Fibroblast of skin of scalp (primary cell): ENCODE measurements at places on chromosomes 5 and 9.
A peak's percentile ranks its signal among the peaks of the same experiment; 100 is the strongest.

GRCh38 chr5:108531367-108532128 lies 149.7 kb upstream of the FBXL17 start:
- DNase-seq, result peak; percentile 68

DNA sequence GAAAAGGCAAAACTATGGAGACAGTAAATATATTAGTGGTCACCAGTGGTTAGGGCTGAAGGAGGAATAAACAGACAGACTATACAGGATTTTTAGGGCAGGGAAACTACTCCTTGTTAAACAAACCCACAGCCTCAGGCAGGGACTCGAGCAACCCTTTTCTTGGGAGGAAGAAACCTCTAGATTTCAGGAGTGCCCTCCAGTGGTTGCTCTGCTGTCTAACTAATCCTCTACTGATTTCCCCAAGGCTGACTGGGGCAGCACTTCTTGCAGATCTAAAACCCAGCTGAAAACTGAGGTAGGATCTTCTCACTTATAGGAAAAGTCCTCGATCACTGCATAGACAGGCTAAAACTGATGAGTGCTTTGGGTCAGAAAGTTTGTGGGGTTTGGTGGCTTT lies 176.8 kb downstream of the ISOC1 start:
- peak; percentile 32 for DNase-seq

GRCh38 chr9:87816036-87816435 lies 66.6 kb upstream of the SPATA31E1 start:
- DNase-seq, result peak; percentile 13

DNA sequence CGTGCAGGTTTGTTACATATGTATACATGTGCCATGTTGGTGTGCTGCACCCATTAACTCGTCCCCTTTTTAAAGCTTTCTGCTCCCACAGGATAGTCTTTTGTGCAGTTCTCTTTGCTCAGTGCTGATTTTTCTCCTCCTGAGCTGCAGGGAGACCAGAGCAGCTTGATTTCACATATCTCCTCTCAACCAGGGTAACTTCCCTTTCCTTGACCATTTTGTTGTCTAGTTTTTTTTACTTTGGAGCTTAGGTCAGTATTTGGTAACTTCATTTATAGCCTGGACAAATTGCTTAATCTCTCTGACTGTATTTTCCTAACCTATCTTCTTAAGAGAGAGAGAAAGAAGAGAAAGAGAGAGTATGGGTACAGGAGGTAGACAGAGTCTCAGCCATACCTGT lies 137.1 kb upstream of the ZNF366 start:
- DNase-seq, result no peak

DNA sequence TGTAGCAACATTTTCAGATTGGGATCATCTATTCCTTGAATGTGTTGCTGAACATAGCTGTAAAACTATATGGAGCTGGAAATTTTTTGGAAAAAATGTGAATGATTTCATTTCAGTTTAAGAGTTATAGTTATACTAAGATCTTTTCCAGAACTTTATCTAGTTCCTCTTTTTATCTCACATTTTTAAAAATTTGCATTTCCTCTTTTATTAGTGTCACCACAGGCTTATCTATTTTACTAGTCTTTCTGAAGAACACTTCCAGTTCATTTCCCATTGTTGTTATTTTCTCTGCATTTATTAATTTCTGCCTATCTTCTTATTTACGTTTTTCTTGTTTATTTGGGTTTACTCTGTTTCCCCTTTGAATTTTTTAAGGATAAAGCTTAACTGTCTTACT lies 46.0 kb upstream of the FSTL4 start:
- no peak for DNase-seq

- DNase-seq, result no peak
These were observed 58.3 kb downstream of the SEMA4D start for GRCh38 chr9:89439571-89439970.

- DNase-seq, result no peak
These were observed 881 bp upstream of the B4GALT1 start for GRCh38 chr9:33167972-33168461.

DNA sequence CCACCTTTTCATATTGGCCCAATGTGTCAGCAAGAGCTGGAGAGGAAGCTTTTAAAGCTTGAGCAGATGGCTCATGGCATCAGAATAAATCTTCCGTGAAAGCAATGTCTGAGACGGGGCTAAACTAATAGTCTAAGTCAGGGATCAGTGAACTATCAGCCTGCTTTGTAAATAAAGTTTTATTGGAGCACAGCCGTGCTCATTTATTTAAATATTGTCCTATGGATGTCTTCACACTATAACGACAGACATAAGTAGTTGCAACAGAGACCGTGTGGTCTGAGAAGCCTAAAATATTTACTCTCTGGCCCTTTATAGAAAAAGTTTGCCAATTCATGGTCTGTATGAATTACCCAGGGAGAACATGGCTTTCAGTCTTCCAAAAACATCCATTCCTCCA lies 85.6 kb upstream of the SLC44A1 start:
- no peak for DNase-seq

GRCh38 chr5:74401946-74402320 lies 238.6 kb downstream of the ENC1 start:
- DNase-seq, result no peak

DNA sequence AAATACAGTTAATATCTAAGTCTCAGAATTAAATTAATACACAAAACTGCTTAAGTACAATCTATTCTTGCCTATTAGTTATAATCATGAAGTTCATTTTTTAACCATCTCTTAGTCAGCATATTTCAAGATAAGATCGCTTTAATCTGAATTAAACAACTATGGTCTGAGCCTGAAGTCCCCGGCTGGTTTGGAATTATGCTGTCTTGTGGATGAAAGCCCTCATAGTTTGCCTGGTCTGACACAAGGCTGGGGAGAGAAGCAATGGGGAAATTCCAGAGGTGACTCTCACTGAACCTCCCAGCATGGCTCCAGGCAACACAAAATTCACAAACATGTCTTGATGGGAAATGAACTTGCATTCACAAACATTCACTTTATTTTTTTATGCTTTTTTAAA lies 28.0 kb upstream of the GRAMD2B start:
- peak; percentile 88 for DNase-seq

GRCh38 chr9:98146101-98146991 lies 27.3 kb upstream of the TRIM14 start:
- no peak for DNase-seq

- DNase-seq, result no peak
These were observed 32.4 kb upstream of the SLC25A51 start for GRCh38 chr9:37936376-37936775.

DNA sequence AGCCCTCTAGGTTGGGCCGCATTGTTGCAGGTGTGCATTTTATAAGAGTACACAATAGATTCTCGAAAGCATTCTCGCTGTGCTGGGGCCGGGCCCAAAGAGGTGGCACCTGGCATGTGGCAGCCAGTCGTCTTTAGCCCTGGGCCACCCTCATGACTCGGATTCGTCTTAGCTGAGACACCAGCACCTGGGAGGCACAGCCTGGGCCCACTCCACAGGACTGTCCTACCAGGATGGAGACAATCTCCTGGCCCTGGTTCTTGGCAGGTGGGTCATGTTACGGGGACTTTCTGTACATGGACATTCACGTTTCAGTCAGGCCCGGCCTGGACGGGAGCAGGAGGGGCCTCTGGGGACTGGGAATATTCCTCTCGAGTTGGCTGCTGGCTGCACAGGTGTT lies 212.5 kb downstream of the FANCC start:
- no peak for DNase-seq

DNA sequence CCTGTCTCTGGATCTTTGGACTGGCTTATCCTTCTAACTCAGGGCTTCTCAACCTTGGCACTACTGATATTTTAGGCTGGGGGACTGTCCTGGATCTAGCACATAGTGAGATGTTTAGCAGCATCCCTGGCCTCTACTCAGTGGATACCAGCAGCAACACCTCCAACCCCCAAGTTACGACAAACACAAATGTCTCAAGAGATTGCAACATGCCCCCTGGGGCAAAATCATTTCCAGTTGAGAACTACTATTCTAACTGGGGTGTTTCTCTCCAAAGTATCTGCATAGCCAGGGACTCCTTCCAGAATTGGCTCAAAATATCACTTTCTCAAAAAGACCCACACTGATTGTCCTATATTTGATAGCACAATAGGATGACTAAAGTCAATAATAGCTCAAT lies 7.2 kb upstream of the TLR4 start:
- DNase-seq, result no peak

- no peak for DNase-seq
These were observed 98.8 kb upstream of the RAPGEF1 start for GRCh38 chr9:131838530-131839280.

DNA sequence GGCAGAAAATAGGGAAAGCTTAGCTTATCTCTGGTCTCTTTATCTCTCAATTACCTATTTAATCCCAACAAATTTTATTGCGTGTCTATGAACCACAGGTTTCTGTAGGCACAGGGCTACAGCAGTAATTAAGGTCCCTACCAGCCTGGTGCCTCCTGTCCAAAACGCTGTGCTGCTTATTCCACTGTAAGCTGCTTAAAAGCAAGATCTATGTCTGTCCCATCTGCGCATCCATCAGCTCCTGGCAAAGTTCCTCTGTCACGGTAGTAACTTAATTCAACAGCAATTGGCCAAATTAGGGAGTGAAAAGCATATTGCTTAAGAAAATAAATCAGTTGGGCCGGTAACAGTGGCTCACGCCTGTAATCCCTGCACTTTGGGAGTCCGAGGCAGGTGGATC lies 235.8 kb upstream of the VLDLR start:
- no peak for DNase-seq

- no peak for DNase-seq
These were observed 562.8 kb upstream of the RIOK2 start for GRCh38 chr5:97745817-97746216.

GRCh38 chr5:44747396-44747795 lies 61.4 kb upstream of the MRPS30 start:
- DNase-seq, result no peak

GRCh38 chr9:124133727-124134126 lies 122.2 kb downstream of the LHX2 start:
- peak; percentile 50 for DNase-seq

- DNase-seq, result no peak
These were observed 113.0 kb downstream of the SLF1 start for GRCh38 chr5:94731471-94731870.

GRCh38 chr5:57411982-57412381 lies 70.6 kb downstream of the ACTBL2 start:
- no peak for DNase-seq

DNA sequence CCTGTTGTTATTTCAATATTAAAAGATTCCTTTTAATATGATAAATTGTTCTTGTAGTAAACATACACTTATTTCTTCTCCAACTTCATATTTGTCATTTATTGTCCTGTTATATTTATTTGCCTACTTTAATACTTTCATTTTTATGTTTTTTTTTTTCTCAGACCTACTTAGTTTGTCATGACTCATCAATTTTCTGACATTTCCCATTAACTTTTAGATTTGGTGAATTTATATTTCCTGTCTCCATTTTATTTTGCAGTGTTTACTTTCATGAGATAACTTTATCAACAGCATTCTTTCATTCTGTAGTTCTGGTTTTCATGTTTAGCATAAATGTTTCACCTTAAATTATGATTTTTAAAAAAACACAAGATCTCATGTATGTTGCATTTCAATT lies 788.7 kb downstream of the EFNA5 start:
- no peak for DNase-seq

- no peak for DNase-seq
These were observed 29.5 kb downstream of the SEMA4D start for GRCh38 chr9:89468281-89468960.
